ENCODE measurements at places on chromosomes 11 and 22.

- DNase-seq, result no peak
Measured at GRCh38 chr11:134452026-134452837, 40.2 kb upstream of the B3GAT1 start.

GRCh38 chr22:37578002-37578401, 1.9 kb downstream of the LGALS2 start:
- DNase-seq, result no peak

- no peak for DNase-seq
Measured at GRCh38 chr11:132137981-132138313, 767.5 kb downstream of the NTM start.

GRCh38 chr11:93279851-93280347, 50.6 kb upstream of the DEUP1 start:
- DNase-seq, result no peak

- DNase-seq, result no peak
Measured at GRCh38 chr11:126182787-126183445, 28.5 kb downstream of the RPUSD4 start.

GRCh38 chr11:10493041-10493663, 38.1 kb downstream of the AMPD3 start:
- no peak for DNase-seq

DNA sequence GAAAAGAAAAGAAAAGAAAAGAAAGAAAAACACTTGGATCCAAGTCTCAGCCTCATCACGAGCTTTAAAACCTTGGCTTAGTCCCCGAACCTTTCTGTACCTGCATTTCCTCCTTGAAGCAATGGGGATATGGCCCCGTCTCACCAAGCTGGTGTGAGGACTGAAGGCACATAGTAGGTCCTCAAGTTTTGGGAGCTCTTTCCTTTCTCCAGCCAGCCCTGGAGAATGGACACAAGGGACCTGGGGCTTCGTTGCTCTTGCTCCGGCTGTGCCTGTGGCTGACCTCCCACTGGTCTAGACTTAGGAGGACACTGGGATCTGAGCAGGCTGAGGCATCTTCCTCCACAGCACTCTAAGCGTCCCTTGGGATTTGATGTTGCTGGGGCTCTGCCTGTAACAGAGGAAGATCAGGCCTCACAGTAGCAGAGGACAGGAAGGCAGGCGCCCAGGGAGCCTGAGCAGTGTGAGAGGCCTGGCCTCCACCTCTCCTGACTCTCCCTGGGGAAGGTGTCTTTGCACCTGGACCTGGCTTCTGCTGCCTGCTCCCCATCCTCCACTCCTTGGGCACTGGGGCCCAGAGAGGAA, 32.8 kb downstream of the KCNC1 start:
- no peak for DNase-seq

DNA sequence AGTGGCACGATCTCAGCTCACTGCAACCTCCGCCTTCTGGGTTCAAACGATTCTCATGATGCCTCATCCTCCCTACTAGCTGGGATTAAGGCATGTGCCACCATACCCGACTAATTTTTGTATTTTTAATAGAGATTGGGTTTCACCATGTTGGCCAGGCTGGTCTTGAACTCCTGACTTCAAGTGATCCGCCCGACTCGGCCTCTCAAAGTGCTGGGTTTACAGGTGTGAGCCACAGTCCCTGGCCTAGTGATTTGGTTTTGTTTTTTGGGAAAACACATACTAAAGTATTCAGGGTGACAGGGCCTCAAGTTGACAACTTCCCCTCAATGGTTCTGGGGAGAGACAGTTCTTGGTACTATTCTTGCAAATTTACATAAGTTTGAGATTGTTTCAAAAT, 22.1 kb downstream of the TNRC6B start:
- DNase-seq, result no peak

DNA sequence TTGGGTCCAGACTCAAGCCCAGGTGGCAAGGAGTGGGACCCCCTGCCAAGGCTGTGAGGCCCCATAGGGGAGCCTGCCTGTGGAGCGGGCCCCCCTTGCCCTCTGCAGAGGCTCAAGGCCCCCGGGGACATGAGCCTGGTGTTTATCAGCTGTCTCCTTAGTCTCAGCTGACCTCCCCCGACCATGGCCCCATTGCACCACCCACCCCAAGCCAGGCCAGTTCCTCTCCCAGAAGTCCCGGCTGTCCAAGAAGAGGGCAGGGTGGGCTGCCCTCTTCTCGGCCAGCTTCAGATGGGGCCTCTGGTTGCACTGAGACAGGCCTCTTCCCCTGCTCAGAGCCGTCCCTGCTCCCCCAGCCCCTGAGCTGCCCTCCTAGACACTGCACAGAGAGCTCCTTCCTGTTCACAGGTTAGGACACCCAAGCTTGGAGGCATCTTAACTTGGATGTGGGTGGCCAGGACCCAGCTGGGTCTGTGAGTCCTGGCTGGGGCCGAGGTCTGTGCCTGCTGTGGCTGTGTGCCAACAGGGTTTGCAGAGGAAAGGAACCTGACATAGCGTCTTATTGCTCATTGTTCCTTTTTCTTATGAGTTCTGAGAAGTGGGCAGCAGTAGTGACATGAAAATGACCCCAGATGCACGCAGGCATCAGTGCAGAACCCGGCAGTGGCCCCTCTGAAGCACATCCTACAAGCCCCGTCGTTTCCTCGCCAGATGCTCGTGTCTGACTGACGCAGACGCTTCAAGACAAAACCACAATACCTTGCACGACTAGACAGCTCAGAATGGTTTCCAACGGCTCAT, 5.4 kb downstream of the TRABD start:
- DNase-seq, result peak; percentile 65

DNA sequence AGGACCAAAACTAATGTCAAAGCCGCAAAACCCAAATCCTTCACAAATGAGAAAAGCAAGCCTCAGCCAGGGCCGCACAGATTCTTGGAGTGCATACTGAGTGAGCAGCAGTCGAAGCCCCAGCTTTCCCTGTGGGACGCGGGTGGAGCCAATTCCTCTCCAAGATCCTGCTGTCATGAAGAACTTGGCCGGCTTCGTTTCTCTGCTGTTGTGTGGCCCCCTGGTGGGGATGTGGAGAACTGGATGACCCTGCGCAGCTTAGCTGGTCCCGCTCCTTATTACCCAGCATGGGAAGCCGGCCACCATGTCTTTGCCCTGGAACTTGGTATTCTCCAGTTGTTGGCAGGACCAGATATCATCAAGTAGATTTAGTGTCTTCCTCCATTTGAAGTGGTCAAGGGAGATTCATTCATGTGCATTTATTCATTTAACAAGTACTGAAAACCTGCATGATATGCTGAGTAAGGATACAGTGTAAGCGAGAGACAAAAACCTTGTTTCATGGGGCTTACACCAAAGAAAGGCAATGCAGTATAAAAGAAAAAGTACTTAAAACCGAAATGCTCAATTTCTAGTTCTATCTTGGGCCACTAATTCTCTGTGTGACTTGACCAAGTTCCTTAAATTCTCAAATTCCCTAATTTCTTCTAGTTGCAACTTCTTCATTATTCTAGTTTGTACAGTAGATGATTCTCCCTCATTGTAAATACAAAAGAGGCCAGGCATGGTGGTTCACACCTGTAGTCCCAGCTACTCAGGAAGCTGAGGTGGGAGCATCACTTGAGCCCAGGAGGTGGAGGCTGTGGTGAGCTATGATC, 56.7 kb upstream of the CRTAM start:
- DNase-seq, result peak; percentile 69

DNA sequence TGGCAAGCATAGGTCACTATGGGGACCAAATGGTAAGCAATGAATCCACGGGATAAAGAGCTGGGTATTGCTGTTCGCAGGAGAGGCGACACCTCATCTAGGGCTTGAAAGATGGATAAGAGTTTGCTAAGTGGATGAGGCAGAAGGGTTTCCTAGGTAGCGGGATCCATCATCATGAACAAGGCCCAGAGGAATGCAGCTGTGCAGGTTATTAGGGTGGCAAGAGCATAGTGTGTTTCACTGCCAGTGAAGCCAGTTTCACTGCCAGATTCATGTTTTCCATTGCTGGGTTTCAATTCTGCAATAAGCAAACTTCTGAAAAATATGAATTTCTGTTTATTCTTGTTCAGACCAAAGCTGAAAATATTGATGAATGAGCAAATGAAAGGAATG, 27.2 kb downstream of the WEE1 start:
- DNase-seq, result no peak

DNA sequence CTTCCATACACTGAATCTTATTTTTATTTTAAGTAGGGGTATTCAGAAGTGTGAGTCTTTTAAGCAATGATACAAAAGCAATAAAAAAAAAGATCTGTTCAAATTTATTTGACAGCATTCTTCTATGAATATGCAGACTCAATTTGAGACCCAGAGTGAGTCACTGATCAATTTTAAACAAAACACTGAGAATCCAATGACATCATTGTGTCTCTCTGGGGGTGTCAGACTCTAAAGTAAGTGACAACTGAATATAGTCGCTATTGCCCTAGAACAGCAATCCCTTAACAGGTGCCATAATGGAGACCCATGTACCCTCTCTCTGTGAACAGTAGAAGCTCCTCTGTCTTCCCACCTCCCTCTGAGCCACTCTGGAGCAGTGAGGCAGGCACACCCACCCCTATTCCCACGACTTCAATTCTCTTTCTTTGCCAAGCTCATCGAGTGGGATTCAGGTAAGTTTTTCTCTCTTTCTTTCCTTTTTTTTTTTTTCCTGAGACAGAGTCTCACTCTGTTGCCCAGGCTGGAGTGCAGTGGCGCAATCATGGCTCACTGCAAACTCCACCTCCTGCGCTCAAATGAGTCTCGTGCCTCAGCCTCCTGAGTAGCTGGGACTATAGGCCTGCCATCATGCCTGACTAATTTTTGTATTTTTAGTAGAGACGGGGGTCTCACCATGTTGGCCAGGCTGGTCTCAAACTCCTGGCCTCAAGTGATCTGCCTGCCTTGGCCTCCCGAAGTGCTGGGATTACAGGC, 5.1 kb upstream of the RPS3 start:
- DNase-seq, result no peak

- DNase-seq, result no peak
Measured at GRCh38 chr22:36288571-36289405, 35.9 kb downstream of the APOL1 start.

DNA sequence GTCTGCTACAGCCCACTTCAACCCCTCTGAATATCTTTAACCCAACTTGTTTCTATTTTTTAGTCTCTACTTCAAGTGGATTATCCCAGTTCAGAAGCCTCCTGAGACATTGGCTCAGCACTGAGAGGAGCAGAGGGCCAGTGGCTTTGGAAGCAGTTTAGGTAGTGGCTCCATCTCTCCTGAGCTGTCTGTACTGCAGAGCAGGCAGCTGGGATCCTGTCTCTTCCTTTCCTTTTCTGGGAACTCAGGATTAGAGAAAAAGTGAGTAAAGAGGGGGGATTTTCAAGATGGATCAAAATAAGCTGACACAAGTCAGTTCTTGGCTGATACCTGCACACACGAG, 512.0 kb downstream of the OPCML start:
- DNase-seq, result no peak

GRCh38 chr11:84019571-84020194, 733.5 kb upstream of the CCDC90B start:
- no peak for DNase-seq

DNA sequence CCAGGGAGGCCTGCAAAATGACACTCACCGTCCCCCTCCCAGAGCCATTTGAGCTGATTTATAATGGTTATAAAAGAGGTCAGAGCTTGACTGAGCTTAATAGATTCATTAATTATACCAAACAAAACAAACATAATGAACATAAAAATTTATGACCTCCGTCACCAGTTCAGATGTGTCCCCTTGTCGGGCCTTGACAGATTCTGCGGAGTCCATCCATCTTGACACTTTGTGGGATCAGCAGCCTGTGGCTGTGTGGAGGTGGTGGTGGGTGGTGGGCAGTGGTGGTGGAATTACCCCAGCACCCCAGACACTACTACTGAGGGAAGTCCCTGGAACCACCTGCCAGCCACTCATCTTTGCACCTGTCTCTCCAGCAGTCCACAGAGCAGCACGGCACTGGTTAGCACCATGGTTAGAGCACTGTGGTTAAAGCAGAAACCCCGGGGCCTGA, 83.5 kb downstream of the DSCAML1 start:
- DNase-seq, result no peak

DNA sequence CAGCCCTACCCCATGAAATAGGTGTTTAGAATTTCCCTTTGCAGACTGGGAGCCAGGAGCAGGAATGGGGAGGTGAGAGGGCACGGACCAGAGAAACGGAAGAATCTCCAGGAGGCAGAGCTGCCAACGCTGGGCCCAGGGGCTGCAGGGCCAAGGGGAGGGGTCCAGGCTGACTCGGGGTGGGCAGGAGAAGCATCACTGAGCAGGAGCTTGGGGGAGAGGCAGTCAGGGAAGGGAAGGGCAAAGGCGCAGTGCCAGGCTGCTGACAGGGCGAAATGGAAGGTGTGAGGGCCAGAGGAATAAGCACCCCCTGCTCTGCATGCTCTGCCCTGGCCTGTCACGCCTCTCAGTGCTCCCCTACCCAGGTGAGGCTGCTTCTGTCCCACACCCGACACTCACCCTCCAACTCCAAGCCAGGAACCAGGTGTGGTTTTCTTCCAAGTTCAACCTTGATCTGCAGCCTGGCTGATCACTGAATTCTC, 14.5 kb downstream of the LRRC32 start:
- DNase-seq, result peak; percentile 7

DNA sequence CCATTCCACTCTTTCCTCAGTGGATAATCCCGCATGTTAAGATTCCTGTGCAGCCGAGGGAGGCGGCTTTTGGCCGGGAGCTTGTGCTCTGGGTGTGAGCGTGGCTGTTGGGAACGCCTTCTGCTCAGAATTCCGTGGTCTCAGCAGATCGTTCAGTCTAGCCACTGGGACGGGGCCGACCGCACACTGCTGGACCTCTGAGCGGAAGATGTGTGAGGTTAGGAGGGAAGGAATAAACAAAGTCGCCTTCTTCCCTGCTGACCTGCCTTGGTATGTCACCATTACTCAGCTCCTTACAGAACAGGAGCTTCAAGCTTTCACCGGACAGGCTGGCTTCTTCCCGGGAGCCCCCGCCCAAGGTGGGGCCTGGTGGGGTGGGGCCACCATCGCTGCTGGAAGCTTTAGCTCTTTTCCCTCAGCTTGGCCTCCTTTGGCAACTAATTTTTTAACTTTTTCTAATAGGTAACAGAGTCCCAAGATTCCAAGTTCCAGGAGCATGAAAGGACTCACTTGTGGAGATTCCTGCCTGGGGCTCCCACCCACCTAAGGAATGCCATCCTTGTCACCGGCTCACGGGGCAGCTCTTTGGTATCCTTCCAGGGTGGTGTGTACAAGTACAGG, 22.5 kb upstream of the SEPTIN5 start:
- DNase-seq, result no peak

DNA sequence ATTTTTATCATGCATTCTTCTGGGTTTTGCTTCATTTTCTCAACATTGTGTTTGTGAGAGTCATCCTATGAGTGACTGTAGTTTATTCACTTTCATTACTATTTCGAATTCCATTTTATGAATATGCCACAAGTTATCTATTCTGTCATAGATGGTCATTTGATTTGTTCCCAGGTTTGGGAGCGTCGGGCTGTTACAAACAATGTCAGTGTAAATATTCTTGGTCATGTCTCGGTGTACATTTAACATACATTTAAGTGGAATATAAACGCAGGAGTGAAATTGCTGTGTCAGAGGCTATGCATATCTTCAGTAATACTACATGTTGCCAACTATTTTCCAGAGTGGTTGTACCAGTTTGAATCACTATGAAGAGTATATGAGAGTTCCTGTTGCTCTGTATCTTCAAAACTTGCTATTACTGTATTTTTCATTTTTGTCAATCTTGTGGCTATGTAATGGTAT, 2.4 kb downstream of the TRIM44 start:
- DNase-seq, result no peak
